ENCODE measurements at places on chromosomes 1 and 21. TPM values are rescaled to one million over a fixed set of nuclear protein-coding genes. Genes with fewer than 3 reads are reported as not detected.

DNA sequence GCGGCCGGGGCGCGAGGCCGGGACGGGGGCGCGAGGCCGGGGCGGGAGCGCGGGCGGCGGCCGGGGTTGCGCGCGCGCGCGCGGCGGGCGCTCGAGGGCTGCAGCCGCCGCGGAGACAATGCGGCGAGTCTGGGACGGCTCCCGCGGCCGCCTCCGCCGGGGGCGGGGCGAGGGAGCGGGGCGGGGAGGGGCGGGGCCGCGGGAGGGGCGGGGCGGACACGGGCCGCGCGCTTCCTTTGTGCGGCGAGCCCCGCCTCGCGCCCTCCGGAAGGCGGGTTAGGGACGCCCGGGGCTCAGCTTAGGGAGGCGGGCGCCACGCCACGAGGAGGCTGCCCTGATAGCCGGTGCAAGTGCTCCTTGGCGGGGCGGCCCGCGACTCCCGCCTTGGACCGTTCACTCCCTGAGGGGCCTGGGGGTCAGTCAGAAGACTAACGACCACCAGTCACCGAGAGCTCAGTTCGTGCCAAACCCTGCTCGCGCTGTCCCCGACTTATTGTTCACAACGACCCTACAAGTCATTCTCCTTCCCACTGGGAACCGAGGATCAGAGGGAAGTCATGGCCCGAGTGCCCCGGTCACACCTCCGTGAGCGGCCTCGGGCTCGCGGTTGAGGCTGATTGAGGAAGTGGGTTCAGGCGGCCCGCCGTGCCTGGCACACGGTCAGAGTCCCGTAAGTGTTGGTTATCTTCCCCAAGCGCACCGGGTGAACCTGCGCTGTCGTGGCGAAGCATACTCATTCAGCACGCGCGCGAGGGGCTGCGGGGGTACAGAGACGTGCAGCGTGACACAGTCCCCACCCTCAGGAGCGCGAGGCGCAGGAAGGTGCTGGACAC lies 29.1 kb upstream of the A3GALT2 start:
- H3K4me1 ChIP-seq, result peaks cover 44% of the 10 kb centered on the region
- no peaks in the 10 kb centered on the region for H3K27me3 ChIP-seq
- H3K36me3 ChIP-seq, result peaks cover 26% of the 10 kb centered on the region
- H3K27ac ChIP-seq, result peak overlapping the region; percentile 83
- DNase-seq, result peak; percentile 54
- H3K4me3 ChIP-seq, result peak overlapping the region; percentile 89

- H3K27ac ChIP-seq, result peak overlapping the region; percentile 84
- H3K27me3 ChIP-seq, result no peaks in the 10 kb centered on the region
- H3K4me1 ChIP-seq, result peaks cover 67% of the 10 kb centered on the region
- peak; percentile 58 for DNase-seq
- H3K36me3 ChIP-seq, result peaks cover 28% of the 10 kb centered on the region
- H3K4me3 ChIP-seq, result peak overlapping the region; percentile 74
Measured at GRCh38 chr1:95023399-95024043, 49.2 kb downstream of the ALG14 start.

DNA sequence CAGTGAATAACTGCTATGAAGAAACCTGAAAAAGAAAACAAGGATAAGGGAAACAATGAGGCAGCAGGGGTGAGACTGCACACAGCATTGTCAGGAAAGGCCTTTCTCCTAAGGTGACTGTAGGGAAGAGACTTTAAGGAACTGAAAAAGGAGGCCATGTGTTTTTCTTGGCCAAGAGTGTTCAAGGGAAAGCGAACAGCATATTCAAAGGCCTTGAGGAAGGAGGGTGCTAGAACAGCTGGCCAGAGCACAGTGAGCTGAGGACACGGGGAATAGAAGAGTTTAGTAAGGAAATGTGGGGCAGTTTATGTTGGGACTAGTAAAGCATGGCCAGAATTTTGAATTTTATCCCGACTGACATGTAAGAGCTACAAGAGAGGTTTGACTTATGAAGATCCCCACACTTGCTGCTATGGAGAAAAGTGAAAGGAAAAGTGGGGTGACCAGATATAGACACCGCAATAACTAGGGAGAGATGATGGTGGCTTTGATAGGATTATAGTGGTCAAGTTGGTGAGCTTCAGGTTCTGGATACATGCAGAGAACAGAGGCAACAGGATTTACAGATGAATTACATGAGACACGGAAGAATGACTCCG lies 1.4 kb downstream of the RWDD2B start:
- H3K4me1 ChIP-seq, result peaks cover 13% of the 10 kb centered on the region
- H3K27me3 ChIP-seq, result no peaks in the 10 kb centered on the region
- peak overlapping the region; percentile 89 for H3K4me3 ChIP-seq
- peaks cover 11% of the 10 kb centered on the region for H3K36me3 ChIP-seq

DNA sequence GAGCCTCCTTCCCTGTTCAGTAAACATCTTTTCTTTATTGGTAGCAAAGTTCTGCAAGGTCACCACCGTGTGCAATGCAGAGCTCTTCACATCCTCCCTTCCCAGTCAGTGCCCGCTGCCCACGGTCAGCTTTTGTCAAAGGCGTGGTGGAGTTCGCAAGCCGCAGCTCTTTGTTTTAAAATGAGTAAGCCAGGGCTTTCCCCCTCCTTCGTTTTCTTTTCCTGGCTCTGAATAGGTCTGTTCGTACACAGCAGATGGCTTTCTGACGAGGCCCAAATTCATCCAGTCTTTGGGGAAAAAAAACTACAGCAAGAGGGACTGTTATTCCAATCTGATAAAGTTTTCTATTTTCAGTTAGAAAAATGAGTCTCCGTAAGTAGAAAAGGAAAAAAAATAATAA lies 153.2 kb downstream of the LRIG2 start:
- H3K27me3 ChIP-seq, result peaks cover 14% of the 10 kb centered on the region
- no peak for DNase-seq
- peak overlapping the region; percentile 35 for H3K4me3 ChIP-seq

DNA sequence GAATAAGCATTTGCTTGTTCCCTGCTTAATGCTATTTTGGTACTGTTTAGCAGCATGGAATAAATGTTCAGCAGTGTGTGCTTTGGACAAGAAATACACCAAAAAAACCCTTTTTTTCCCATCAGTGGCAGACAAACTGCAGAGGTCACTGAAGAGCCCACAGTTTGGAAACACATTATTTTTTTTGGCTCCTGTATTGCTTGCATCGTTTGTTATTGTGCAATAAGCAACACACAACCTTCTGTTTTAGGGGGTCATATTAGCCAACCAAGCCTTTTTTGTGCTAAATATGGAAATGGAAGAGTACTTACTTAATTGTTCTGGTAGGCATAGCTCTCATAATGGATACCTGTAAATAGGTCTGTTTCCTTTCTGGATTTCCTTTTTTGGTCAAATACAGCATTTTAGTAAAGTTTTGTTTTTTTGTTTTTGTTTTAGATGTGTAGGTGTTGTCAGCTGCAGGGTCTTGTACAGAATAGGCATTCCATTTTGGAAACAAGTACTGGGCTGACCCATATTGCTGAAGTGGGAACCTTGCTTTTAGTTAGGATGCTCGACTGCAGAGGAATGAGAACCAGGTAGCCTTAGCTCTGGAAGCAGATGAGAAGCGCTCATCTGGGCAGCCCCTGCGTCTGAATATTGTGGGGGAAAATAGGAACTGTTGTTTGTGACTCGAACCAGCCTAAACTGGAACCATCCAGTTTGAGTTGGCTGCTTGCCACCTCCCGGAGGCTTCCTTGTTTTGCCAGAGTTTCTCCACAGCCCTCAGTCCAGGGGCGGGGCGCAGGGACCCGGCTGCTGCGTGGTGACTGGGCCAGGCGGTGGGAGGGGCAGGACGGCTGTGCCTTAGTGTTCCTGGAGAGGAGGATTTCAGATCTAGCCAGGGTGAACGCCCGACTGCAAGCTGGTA lies 38.4 kb downstream of the SPEN start:
- no peaks in the 10 kb centered on the region for H3K27me3 ChIP-seq
- peak; percentile 90 for DNase-seq
- H3K27ac ChIP-seq, result peak overlapping the region; percentile 92
- H3K4me1 ChIP-seq, result peaks cover 59% of the 10 kb centered on the region

The LAD1 gene
- not detected for total RNA-seq
